ENCODE measurements at places on chromosomes 5 and 9.

DNA sequence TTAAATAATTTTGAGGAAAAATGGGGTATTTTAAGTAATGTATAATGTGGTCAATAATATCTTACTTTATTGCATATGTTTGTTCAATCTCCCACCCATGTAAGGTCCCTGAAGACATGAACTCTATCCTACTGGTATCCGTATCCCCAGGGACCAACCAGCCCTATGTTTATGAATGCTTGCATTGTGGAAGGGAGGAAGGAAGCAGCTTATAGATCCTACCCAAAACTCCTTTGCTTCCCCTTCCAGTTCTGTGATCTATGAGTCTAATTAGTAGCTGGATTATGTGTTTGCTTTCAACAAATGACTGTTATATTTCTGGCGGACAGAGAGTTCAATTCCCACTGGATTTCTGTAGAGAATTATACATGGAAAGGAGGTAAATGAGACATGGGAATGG is 45.6 kb downstream of the CNTRL start:
- H3K4me3 ChIP-seq, result no peak overlapping the region
- no peak for DNase-seq
- H3K27me3 ChIP-seq, result no peaks in the 10 kb centered on the region

DNA sequence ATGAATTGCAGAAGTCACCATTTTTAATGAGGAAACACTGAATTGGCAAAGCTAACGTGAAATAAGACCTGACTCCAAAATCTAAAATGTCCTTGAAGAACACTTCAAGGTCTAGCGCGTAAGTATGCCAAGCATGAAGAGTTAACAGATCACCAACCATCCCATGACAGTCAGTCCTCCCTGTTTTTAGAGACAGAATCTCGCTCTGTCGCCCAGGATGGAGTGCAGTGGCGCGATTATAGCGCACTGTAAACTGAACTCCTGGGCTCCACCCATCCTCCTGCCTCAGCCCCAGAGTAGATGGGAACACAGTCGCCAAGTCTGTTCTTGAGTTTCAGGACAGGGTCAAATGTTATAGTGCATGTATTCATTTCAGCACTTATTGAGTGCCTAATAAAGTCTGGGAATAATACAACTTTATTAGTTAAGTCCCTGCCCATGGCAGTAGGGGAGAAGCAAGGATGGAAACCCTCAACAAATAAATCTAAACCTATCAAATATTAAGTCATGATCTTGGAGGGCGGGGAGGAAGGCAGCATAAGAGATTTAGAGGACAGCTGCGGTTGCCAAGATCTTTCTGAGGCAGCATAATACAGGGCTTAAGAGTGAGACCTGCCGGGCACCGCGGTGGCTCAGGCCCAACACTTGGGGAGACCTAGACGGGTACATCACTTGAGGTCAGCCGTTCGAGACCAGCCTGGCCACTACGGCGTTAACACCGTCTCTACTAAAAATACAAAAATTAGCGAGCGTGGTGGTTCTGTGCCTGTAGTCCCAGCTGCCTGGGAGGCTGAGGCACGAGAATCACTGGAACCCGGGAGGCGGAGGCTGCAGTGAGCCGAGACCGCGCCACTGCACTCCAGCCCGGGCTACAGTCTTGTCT is 1.1 kb downstream of the ATPSCKMT start:
- DNase-seq, result no peak
- H3K27ac ChIP-seq, result peak overlapping the region; percentile 93
- H3K4me1 ChIP-seq, result no peaks in the 10 kb centered on the region
- no peaks in the 10 kb centered on the region for H3K27me3 ChIP-seq
- H3K4me3 ChIP-seq, result peak overlapping the region; percentile 97

DNA sequence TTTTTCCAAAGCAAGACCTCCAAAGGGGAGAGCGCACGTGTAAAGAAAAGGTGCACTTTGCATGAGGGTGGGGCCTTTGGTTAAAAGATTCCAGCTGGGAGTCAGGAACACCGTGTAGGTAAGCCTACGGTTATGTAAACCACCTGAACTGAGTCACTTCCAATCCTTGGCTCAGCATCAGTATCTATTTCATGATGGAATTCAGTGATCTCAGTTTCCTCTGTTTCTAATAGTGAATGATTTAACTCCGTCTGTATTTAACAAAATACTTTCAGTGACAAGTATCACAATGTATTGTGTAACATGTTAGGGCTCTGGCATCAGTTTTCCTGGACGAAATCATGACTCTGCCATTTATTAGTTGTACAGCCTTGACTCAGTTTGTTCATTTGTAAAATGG is 1.3 kb upstream of the SVEP1 start:
- no peak for DNase-seq
- H3K4me1 ChIP-seq, result no peaks in the 10 kb centered on the region
- no peak overlapping the region for H3K4me3 ChIP-seq
- no peaks in the 10 kb centered on the region for H3K36me3 ChIP-seq

GRCh38 chr5:26812714-26813113 is 225.7 kb downstream of the CDH9 start:
- no peak for DNase-seq
- no peak overlapping the region for H3K27ac ChIP-seq
- no peak overlapping the region for H3K4me3 ChIP-seq
- H3K27me3 ChIP-seq, result no peaks in the 10 kb centered on the region
- no peaks in the 10 kb centered on the region for H3K4me1 ChIP-seq
- no peaks in the 10 kb centered on the region for H3K36me3 ChIP-seq

- no peak overlapping the region for H3K27ac ChIP-seq
- no peaks in the 10 kb centered on the region for H3K4me1 ChIP-seq
- H3K4me3 ChIP-seq, result no peak overlapping the region
- no peaks in the 10 kb centered on the region for H3K36me3 ChIP-seq
- no peaks in the 10 kb centered on the region for H3K27me3 ChIP-seq
- no peak for DNase-seq
Measured at GRCh38 chr5:110956913-110957813, 114.3 kb upstream of the TSLP start.
